ENCODE measurements at places on chromosomes 6 and 20. TPM values are rescaled to one million over a fixed set of nuclear protein-coding genes. Genes with fewer than 3 reads are reported as not detected.

The TMEM200A gene
- total RNA-seq: 71.8 TPM

The HLA-DMB gene
- total RNA-seq: 59.5 TPM

The L3MBTL1 gene
- 12.0 TPM for total RNA-seq

The SNAI1 gene
- total RNA-seq: 8.8 TPM

- H3K27ac ChIP-seq: no peak overlapping the region
- no peak for DNase-seq
- no peak overlapping the region for H3K4me3 ChIP-seq
- H3K27me3 ChIP-seq: no peaks in the 10 kb centered on the region
- H3K36me3 ChIP-seq: peaks cover 17% of the 10 kb centered on the region
Observed at GRCh38 chr20:32319100-32319499, 39.0 kb upstream of the ASXL1 start.

DNA sequence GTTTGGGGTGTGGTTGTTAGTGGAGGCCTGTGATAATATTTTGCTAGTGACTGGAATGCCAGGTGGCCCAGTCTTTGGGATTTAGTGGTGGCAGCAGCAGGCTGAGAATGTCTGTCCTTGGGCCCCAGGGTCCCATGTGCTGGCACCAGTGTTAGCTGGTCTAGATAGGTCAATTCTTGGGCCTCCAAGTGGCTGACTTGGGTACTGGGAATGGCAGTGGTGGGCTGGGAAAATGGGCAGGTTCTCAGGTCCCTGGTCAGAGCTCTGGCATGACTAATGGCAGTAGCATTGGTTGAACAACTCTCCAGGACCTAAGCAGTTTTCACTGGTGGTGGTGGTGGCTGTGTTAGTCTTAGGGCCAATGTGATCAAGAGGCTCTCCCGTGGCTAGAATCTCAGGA lies 50.3 kb downstream of the OLIG3 start:
- no peak for DNase-seq
- H3K27me3 ChIP-seq: no peaks in the 10 kb centered on the region
- H3K4me3 ChIP-seq: no peak overlapping the region
- H3K36me3 ChIP-seq: no peaks in the 10 kb centered on the region
- no peak overlapping the region for H3K27ac ChIP-seq
- no peaks in the 10 kb centered on the region for H3K4me1 ChIP-seq

GRCh38 chr20:59149678-59150504 lies 13.7 kb upstream of the ZNF831 start:
- DNase-seq: no peak
- H3K36me3 ChIP-seq: no peaks in the 10 kb centered on the region
- H3K4me3 ChIP-seq: no peak overlapping the region
- no peaks in the 10 kb centered on the region for H3K27me3 ChIP-seq

DNA sequence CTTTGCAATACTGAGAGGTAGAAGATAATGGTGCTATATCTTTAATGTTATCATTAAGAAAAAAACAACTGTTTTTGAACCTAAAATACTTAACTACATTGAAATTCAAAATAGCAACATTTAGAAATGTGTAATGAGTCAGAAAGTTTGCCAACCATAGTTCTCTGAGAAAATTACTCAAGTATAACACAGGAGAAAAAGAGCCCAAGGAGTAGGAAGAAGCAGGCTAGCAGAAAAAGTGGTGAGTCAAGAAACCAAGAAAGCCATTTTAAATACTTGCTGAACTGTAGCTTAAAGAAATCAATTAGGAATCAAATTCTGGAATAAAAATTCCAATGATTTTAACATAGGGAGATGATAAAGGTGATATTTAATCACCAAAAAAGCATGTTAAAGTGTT lies 181.0 kb upstream of the RSPO3 start:
- H3K36me3 ChIP-seq: no peaks in the 10 kb centered on the region
- H3K4me3 ChIP-seq: no peak overlapping the region
- no peaks in the 10 kb centered on the region for H3K27me3 ChIP-seq
- no peak for DNase-seq

DNA sequence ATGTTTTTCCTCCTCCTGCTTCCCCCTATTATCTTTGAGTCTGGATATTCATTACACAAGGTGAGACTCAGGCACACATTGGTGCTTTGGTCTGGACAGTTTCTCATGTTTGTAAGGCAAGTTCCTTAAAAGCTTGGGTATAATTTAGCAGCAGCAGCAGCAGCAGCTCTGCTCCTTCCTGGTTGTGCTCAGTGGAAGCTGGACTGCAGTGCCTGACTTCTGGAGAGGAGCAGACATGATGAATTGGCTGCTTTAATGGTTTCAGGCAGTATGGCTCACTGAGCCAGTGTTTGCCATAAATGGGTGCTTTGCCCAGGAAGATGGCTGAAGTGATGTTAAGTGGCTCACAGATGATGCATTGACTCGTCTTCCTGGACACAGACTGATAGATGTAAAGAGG lies 32.4 kb downstream of the SLC9A8 start:
- no peak overlapping the region for H3K27ac ChIP-seq
- no peak overlapping the region for H3K4me3 ChIP-seq
- no peak for DNase-seq

GRCh38 chr20:48478370-48478769 lies 349.4 kb downstream of the PREX1 start:
- no peaks in the 10 kb centered on the region for H3K27me3 ChIP-seq
- no peak for DNase-seq
- no peak overlapping the region for H3K27ac ChIP-seq
- no peak overlapping the region for H3K4me3 ChIP-seq
- H3K4me1 ChIP-seq: no peaks in the 10 kb centered on the region
- H3K36me3 ChIP-seq: no peaks in the 10 kb centered on the region

The ECT2L gene
- total RNA-seq: not detected

GRCh38 chr6:55033016-55033546 lies 141.2 kb upstream of the HCRTR2 start:
- DNase-seq: no peak
- H3K27me3 ChIP-seq: no peaks in the 10 kb centered on the region
- no peaks in the 10 kb centered on the region for H3K4me1 ChIP-seq
- H3K27ac ChIP-seq: no peak overlapping the region

The SYCP2L gene
- total RNA-seq: 0.28 TPM

The GTSF1L gene
- not detected for total RNA-seq

GRCh38 chr20:11143481-11143880 lies 469.7 kb upstream of the JAG1 start:
- H3K27ac ChIP-seq: no peak overlapping the region
- H3K27me3 ChIP-seq: no peaks in the 10 kb centered on the region
- H3K36me3 ChIP-seq: no peaks in the 10 kb centered on the region
- no peak overlapping the region for H3K4me3 ChIP-seq
- DNase-seq: no peak
- no peaks in the 10 kb centered on the region for H3K4me1 ChIP-seq

The FAM50B gene
- total RNA-seq: 15.6 TPM

The RAB5IF gene
- 196 TPM for total RNA-seq

- no peak overlapping the region for H3K27ac ChIP-seq
- H3K4me1 ChIP-seq: peaks cover 14% of the 10 kb centered on the region
- DNase-seq: no peak
- H3K36me3 ChIP-seq: no peaks in the 10 kb centered on the region
Observed at GRCh38 chr6:130680116-130680515, 147.1 kb upstream of the SMLR1 start.

DNA sequence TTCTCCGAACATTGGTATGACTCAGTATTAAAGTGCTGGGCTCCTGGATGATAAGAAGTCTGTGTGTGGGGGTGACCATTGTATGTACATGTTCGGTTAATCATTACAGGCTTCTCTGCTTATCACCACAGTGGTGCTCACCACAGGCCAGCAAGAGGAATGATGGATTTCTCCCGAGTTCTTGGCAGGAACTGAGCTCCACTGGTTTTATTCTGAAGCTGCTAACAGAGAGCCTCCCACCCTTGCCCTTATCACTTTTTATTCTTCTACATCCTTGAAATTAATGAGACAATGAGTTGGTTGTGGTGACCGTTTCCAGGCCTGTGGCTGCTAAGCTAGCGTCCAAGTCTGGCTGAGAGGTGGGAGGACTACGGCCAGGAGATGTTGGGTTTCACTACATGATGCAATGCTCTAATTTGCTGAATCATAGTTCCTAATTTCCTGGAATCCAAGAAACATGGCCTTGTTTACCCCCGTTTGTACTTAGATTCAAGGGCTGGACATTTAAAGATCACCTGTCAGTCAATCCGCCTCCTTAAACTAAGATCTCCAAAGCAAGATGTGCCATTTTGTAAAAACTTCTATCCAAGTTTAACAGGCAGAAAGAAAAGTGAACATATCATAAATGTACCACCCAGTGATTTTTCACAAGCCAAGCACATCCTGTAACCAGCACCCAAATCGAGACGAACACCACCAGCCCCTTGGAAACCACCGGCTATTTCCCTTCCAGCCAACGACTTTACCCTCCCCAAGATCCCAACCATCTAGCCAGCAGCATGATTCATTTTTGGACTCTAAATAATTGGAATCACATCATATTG lies 172.5 kb downstream of the FOXA2 start:
- no peak for DNase-seq
- no peaks in the 10 kb centered on the region for H3K27me3 ChIP-seq
- H3K36me3 ChIP-seq: no peaks in the 10 kb centered on the region

DNA sequence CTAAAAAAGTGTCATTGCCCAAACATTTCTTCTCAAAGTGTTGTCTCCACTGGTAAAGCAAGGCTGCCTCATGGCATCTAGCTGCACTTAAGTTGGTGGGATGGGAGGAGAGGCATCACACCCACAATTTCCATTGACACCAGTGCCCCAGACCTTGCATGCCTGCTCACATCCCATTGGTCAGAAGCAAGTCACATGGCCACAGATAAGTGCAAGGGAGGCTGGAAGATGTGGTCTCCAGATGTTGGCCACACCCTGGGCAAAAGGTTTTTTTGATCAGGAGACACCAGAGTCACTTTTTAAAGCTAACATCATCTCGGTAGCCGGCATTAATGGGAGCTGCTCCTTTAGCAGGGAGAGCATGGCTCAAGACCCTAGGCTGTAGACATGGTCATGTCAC lies 157.1 kb upstream of the CST7 start:
- no peak overlapping the region for H3K27ac ChIP-seq
- no peaks in the 10 kb centered on the region for H3K36me3 ChIP-seq
- no peaks in the 10 kb centered on the region for H3K27me3 ChIP-seq
- no peaks in the 10 kb centered on the region for H3K4me1 ChIP-seq
- DNase-seq: no peak

GRCh38 chr20:33279261-33279910 lies 3.6 kb upstream of the BPIFB1 start:
- H3K4me1 ChIP-seq: peaks cover 3% of the 10 kb centered on the region
- H3K36me3 ChIP-seq: no peaks in the 10 kb centered on the region
- H3K27ac ChIP-seq: no peak overlapping the region
- H3K4me3 ChIP-seq: no peak overlapping the region
- no peak for DNase-seq
- no peaks in the 10 kb centered on the region for H3K27me3 ChIP-seq

DNA sequence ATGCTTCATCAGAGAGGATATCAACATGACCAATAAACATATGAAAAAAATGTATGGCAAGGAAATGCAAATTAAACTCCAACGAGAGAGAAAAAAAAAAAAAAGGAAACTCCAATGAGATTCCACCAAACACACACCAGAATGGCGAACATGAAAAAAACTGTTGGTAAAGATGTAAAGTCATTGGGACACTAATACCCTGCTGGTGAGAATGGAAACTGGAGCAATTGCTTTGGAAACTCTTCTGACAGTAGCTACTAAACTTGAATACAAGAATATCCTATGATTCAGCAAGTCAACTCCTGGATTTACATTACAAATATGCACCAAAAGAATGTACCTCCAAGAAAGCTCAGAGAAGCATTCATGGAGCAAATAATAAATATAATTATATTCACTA lies 260.7 kb upstream of the ECI2 start:
- H3K27me3 ChIP-seq: no peaks in the 10 kb centered on the region
- H3K4me3 ChIP-seq: no peak overlapping the region
- no peaks in the 10 kb centered on the region for H3K4me1 ChIP-seq
- H3K27ac ChIP-seq: no peak overlapping the region
- no peaks in the 10 kb centered on the region for H3K36me3 ChIP-seq

The GPLD1 gene
- total RNA-seq: 0.90 TPM

DNA sequence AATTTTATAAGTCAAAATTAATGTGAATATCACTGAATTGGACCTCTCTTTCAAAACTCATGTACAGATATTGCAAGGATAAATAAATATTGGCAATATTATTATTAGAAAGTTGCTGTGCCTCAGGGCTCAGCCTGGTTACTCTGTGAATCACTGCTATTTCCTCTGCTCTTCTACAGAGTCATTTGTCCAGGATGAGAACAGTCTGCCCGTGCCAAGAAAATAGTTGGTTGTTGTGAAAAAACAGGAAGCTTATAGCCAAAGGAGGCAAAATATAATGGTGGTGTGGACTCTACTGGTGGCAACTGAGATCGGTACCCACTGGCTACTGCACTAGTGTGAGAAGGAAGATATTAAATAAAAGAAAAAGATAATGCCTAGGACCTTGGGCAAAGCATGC lies 93.6 kb downstream of the RIMS1 start:
- no peak for DNase-seq
- no peaks in the 10 kb centered on the region for H3K36me3 ChIP-seq
- no peak overlapping the region for H3K4me3 ChIP-seq
- no peaks in the 10 kb centered on the region for H3K4me1 ChIP-seq

DNA sequence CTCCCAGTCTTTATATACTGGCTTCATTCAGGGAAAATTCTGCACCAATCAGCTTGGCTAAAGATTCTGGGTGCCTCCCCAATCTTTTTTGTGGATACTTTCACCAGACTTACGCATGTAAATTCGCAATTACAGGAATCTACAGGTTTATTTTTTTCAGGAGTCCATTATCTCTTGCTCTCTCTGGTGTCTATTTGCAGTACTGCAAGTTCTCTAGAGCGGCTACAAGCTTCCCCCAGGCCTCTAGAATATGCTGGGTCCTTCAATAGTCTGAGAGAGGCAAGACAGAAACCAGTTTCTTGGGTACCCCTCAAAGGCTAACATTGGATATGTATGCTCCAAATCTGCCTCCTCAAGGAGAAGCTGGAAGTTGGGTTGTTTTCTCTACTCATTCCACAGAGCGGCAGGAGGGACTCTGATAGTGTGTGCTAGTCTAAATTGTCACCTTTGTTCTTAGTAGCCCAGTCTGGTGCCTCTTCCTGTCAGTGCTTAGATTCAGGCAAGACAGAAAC lies 58.5 kb downstream of the SUN5 start:
- no peaks in the 10 kb centered on the region for H3K27me3 ChIP-seq
- no peak overlapping the region for H3K4me3 ChIP-seq
- H3K36me3 ChIP-seq: no peaks in the 10 kb centered on the region
- no peak for DNase-seq
- no peaks in the 10 kb centered on the region for H3K4me1 ChIP-seq
- H3K27ac ChIP-seq: no peak overlapping the region
